ENCODE measurements at places on chromosomes 5 and 9.

- DNase-seq, result no peak
Measured at GRCh38 chr5:114634967-114635901, 273.4 kb downstream of the KCNN2 start.

- no peak for DNase-seq
Measured at GRCh38 chr5:125595095-125595494, 828.1 kb upstream of the GRAMD2B start.

DNA sequence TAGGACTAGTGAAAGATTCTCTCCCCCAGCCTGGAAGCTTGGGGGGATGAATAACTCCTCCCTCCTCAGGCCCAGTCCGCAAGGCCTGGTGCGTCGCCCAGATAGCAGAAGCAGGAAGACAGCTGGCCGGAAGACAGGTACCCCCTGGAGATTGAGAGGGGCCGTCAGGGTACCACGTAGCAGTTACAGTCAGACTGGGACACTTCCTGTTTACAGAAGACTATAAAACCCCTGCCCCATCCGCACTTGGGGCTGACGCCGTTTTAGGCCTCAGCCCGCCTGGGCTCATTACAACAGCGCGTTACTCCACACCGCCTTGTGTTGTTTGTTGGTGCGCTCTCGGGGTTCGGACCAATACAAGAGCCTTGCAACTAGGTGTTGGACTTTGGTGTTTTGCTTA lies 15.4 kb downstream of the SEMA6A start:
- DNase-seq, result no peak

GRCh38 chr9:126452106-126452505 lies 125.5 kb downstream of the MVB12B start:
- DNase-seq, result no peak

- no peak for DNase-seq
Measured at GRCh38 chr5:68251386-68251785, 35.8 kb downstream of the PIK3R1 start.

DNA sequence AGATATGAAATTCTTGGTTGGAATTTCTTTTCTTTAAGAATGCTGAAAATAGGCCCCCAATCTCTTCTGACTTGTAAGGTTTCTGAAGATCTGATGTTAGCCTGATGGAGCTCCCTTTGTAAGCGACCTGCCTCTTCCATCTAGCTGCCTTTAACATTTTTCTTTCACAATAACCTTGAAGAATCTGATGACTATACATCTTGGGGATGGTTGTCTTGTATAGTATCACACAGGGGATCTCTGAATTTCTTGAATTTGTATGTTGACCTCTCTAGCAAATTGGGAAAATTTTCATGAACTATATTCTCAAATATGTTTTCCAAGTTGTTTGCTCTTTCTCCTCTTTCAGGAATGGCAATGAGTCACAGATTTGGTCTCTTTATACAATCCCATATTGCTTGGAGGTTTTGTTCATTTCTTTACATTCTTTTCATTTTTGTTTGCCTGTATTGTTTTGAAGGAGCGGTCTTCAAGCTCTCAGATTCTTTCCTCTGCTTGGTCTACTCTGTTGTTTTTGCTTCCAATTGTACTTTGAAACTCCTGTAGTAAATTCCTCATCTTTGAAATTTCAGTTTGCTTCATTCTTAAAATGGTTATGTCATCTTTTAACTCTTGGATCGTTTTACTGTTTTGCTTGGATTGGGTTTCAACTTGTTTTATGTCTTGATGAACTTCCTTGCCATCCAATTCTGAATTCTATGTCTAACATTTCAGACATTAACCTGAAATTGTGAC lies 245.2 kb upstream of the TARS1 start:
- no peak for DNase-seq

DNA sequence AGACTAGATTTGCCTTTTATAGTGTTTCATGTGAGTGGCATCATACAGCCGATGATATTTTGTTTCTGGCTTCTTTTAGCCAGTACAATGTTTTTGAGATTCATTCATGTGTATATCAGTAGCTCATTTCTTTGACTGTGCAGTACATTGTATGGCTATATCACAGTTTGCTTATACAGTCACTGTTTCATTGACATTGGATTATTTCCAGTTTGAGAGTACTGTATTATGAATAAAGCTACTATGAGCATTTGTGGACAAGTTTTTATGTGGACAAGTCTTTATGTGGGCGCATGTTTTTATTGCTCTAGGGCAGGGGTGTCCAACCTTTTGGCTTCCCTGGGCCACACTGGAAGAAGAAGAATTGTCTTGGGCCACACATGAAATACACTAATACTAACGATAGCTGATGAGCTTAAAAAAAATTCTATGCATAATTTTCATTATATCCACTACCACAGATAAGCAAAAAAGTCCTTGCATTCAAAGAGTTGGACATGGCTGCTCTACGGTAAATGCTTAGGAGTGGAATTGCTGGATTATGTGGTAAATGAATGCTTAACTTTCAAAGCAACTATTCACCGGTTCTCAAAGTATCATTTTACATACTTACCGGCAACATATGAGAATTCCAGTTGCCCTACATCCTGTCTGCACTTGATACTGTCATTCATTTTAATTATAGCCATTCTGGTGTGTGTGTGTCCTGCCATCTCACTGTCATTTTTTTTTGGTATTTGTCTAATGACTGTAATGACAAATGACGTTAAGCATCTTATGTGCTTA lies 177.8 kb downstream of the RGS3 start:
- no peak for DNase-seq

DNA sequence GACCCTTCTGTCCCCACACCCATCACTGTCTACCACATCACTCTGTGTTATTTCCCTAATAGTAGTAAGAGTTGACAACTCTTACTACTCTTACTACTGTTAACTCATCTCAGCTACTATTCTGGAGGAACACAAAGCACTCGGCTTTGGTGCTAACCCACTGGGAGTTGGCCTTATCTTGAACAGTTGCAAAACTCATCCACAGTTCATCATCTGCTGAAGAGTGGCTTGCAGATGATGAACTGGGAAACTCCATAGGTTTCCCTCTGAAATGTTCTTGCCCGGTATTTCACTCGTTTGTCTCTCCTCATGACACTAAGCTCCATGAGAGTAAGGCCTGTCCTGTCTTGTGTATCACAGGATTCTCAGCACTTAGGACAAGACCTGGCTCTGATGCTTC lies 221.4 kb downstream of the NR3C1 start:
- no peak for DNase-seq

- no peak for DNase-seq
Measured at GRCh38 chr9:77464661-77465060, 183.5 kb downstream of the GNA14 start.

GRCh38 chr9:133852431-133852830 lies 114.3 kb upstream of the SARDH start:
- DNase-seq, result no peak
